ENCODE measurements at places on chromosomes 16 and 17.

DNA sequence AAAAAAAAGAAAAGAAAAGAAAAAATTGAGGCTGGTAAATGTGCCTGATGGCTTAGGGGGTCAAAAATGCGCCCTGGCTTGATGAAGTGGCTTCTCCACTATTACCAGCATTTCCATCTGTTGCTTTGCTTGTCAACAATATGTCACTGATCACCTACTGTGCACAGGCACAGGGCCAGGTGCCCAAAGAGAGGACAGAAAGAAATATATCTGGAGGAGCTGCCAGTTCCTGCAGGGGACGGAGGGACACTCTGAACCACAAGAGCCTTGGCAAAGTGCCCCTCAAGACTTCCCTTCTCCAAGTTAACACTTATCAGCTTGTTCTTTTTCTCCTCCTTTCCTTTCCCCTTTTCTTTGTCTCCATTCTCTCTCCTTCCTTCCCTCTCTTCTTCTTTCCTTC, 34.7 kb downstream of the GINS3 start:
- no peak for DNase-seq

- no peak for DNase-seq
Observed at GRCh38 chr17:6366221-6366666, 68.7 kb downstream of the AIPL1 start.

- no peak for DNase-seq
Observed at GRCh38 chr16:88088161-88088581, 136.9 kb downstream of the BANP start.

DNA sequence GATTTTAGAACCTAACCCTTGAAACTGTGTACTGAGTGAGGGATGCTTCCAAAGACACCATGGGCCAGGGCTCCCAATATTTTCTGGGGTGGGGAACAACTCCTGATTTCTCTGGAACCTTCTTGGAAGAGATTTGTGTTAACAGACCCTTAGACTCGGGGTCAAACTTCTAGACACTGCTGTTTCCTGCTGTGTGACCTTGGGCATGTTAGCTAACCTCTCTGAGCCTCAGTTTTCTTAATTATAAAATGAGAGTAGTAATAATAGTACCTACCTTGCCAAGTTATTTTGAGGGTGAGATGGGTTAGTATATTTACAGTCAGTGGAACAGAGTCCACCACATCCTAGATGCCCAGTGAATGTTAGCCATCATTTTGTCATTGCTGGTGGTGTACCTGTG, 18.8 kb downstream of the POLR3E start:
- no peak for DNase-seq

DNA sequence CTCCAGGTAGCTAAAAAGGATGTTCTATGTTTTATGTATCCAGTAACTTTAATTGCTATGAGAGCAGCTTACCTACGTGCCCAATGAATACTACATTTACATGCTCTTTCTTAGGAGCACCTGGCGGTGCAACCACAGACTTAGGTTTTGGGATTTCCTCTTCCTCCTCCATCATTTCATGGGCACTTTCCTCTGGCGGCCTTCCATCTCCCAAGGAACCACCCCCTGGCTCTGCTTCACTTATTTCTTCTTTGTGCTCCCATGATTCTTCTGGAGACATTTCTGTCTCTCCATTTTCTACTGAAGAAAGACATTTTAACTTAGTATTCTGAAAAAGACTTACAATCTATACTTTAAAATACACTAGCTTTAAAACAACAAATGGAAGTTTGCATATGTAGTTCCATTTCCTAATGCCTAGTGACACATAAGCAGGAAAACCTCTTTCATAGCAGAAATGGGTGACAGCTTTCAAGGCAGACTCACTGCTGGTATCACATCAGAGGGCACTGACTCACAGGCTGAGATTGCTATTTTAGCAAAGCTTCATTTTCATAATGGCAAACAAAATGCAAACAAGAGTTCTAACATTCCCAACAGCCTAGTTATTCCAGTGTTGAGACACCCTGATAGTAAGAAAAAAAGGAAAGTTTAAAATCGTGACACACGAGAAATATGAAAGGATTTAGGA, 19.1 kb downstream of the GSPT1 start:
- DNase-seq, result no peak

DNA sequence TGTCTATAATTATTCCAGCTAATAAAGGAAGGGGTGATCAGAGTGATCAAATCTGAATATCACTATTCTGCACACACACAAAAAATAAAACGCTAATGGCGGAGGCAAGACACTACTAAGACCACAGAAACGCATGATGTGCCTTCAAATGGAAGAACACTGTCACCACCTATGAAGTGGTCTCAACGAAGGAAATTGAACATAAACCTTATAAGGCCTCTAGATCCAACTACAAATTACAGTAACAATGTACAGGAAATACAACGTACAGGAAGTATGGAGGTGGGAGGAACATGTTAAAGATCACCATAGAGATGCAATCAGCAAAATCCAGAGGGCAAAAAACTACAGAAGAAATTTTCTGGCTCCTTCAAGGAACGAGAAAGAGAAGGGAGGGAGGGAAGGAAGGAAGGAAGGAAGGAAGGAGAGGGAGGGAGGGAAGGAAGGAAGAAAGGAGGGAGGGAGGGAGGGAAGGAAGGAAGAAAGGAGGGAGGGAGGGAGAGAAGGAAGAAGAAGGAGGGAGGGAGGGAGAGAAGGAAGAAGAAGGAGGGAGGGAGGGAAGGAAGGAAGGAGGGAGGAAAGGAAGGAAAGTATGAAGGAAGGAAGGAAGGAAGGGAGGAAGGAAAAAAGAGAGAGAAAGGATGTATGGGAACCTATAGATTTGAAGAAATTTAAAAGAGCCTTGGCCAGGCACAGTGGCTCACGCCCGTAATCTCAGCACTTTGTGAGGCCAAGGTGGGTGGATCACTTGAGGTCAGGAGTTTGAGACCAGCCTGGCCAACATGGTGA, 3.1 kb upstream of the SGCA start:
- no peak for DNase-seq

DNA sequence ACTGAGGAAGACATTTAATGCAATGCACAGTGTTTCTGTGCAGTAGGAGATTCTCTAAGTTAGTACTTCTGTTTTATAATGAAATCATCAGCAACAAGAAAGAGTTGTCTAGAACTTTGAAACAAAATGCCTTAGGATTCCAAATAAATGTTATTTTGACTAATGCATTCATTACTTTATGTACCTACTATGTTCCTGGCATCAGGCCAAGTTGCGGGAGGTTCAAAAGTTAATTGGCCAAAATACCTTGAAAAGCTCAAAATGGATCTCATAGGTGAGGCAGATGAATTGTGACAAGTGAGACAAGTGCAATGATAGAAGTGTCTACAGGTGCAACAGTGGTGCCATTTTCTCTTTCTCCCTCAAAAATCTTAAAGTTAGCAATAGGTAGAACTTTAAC, 289.4 kb downstream of the TOX3 start:
- DNase-seq, result no peak

- no peak for DNase-seq
Observed at GRCh38 chr16:89363621-89364393, 126.6 kb downstream of the ANKRD11 start.

GRCh38 chr16:2084895-2085625, 37.3 kb downstream of the TSC2 start:
- no peak for DNase-seq

- DNase-seq, result no peak
Observed at GRCh38 chr16:1184156-1184868, 31.4 kb downstream of the CACNA1H start.

DNA sequence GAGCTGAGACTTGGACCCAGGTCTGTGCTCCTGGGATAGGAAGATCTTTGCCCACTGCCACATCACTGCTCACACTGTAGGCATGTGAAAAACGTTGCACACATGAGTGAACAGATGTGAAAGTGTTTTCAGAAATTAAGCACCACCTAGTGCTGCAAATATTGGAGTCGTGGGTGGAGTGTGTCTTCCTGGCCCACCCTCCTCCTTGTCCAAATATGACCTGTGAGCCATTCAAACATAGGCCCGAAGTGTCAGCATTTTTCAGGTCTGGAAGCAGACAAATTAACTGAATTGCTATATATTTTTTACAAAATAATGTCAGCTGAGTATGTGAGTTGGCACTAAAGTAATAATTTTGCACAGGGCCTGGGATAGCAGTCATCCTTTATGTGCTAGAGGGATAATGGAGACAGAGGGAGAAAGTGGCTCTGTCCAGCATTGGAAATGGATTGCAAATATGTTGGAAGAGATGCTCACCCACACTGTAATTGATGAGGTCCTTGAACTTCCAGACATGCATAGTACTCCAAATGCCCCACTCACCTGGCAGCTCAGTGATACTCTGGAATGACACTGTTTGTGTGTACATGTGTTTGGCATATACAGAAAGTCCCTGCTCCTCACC, 58.7 kb downstream of the ACSM1 start:
- DNase-seq, result no peak

DNA sequence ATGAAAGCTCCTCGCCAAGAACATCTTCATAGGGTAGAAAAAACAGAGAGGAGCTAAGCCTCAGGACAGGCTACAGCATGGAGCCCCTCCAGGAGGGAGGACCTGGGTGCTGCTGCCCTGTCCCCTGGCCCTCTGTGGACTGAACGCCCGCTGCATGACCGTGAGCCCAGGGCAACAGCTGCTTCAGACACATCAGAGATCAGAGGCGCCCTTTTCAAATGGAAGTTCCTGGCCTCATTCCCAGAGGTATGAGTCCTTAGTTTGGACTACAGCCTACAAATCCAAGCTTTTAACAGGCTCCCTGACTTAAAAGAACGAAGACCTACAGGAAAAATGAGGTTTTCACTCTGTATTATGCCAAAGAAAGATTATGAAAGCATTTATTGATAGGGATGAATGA, 48.5 kb downstream of the ZNF18 start:
- no peak for DNase-seq

Measured in hematopoietic multipotent progenitor cell (in vitro differentiated cells).